CD8-positive, alpha-beta memory T cell (primary cell): ENCODE measurements at places on chromosomes 11 and 22. TPM values are rescaled to one million over a fixed set of nuclear protein-coding genes. Genes with fewer than 3 reads are reported as not detected.

The TRIM51 gene
- not detected for total RNA-seq

The FLRT1 gene
- total RNA-seq = not detected

The RASSF10 gene
- total RNA-seq = not detected

The ACRV1 gene
- not detected for total RNA-seq

The APOA5 gene
- not detected for total RNA-seq

The OR4D5 gene
- not detected for total RNA-seq

The TPH1 gene
- total RNA-seq = 0.53 TPM

The TMEM132A gene
- 0.73 TPM for total RNA-seq

The PDXP gene
- 37.8 TPM for total RNA-seq

The OR51A2 gene
- total RNA-seq = not detected

The MMP7 gene
- not detected for total RNA-seq

The ALX4 gene
- total RNA-seq = not detected

The MDK gene
- total RNA-seq = 1.2 TPM

The RIMBP3C gene
- total RNA-seq = 0.37 TPM

The IGLL1 gene
- total RNA-seq = not detected

The C11orf16 gene
- not detected for total RNA-seq

The DKK3 gene
- total RNA-seq = 2.4 TPM

The CHKB gene
- 76.1 TPM for total RNA-seq

The HSPA8 gene
- total RNA-seq = 4,236 TPM

The SYCE3 gene
- not detected for total RNA-seq

The HNRNPUL2 gene
- 58.7 TPM for total RNA-seq

The ESAM gene
- total RNA-seq = 0.77 TPM

The GGTLC3 gene
- not detected for total RNA-seq

The PPME1 gene
- 33.0 TPM for total RNA-seq

The FGF4 gene
- not detected for total RNA-seq

The UPK3A gene
- total RNA-seq = not detected

The CYTH4 gene
- total RNA-seq = 23.1 TPM

The METTL15 gene
- 15.3 TPM for total RNA-seq

The PLAAT2 gene
- 0.31 TPM for total RNA-seq
